Naive thymus-derived CD8-positive, alpha-beta T cell (primary cell): ENCODE measurements at places on chromosomes 11 and 22. TPM values are rescaled to one million over a fixed set of nuclear protein-coding genes. Genes with fewer than 3 reads are reported as not detected.

GRCh38 chr11:8967184-8967583, 2.9 kb upstream of the TMEM9B start:
- H3K4me1 ChIP-seq: peaks cover 12% of the 10 kb centered on the region
- no peak for DNase-seq
- H3K27ac ChIP-seq: peak overlapping the region; percentile 7

The OSBPL5 gene
- 4.5 TPM for polyA plus RNA-seq

The OR51B2 gene
- polyA plus RNA-seq: not detected

The UPB1 gene
- polyA plus RNA-seq: not detected

GRCh38 chr11:47104261-47104950, 72.3 kb downstream of the ARFGAP2 start:
- H3K27ac ChIP-seq: no peak overlapping the region
- H3K4me1 ChIP-seq: no peaks in the 10 kb centered on the region
- no peak overlapping the region for H3K4me3 ChIP-seq
- DNase-seq: no peak
- H3K36me3 ChIP-seq: no peaks in the 10 kb centered on the region

DNA sequence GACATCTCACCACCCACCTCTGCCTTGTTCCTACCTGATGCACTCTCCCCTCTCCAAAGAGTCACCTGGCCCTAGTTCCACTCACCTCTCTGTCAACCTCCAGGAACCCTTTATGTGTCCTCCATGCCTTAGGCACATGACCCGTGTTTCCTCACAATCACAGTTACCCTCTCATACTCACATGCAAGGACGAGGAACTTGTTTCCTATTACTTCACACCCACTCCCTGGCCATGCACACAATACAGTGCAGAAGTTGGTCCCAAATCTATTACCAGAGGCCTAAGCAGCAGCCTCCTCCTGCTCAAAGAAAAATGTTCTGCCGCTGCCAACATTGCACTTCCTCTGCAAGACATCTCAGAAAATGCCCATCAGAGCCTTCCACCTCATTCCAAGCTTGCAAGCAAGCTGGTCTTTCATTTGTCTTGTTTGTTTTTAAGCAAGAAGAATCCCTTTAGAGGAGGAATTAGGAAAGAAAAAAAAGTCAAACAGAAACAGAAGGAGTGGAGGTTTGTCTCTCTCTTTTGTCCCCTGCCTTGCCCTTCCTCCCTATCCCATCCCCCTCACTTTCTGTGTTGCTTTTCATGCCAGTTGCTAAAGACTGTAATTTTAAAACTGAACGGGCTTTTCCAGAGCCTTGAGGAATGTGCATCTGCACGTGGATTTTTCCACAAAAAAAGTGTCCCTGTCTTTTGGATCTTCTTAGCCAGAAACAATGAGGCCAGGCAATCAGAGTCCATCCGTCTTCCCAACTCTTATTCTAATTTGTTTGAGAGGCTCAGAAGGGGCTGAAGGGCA, 63.4 kb downstream of the KCNJ1 start:
- H3K27me3 ChIP-seq: no peaks in the 10 kb centered on the region
- H3K27ac ChIP-seq: peak overlapping the region; percentile 71
- H3K4me3 ChIP-seq: no peak overlapping the region
